ENCODE measurements at places on chromosomes 5 and 9. TPM values are rescaled to one million over a fixed set of nuclear protein-coding genes. Genes with fewer than 3 reads are reported as not detected.

DNA sequence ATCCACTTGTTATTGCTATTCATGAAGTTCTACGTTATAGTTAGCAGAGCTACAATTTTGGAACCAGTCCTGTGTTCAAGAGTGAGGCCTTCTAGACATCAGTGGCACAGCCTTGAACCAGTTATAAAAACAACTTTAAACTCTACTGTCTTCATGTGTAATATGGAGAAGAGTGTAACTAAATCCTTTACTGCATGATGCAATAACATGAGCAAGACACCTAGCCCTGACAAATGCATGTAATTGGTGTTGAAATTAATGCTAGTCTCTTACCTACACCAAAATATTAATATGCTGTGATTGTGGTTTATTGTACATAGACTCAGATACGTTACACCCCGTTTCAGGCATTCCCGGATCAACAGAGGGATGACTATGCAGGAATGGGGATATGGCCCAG lies 654.6 kb downstream of the IRX1 start:
- no peak for DNase-seq

The TMCO6 gene
- 87.7 TPM for total RNA-seq

GRCh38 chr5:22842574-22842973 lies 10.6 kb downstream of the CDH12 start:
- no peak for DNase-seq

GRCh38 chr9:69593301-69593700 lies 78.9 kb downstream of the APBA1 start:
- DNase-seq = no peak

The GRXCR2 gene
- total RNA-seq = not detected

DNA sequence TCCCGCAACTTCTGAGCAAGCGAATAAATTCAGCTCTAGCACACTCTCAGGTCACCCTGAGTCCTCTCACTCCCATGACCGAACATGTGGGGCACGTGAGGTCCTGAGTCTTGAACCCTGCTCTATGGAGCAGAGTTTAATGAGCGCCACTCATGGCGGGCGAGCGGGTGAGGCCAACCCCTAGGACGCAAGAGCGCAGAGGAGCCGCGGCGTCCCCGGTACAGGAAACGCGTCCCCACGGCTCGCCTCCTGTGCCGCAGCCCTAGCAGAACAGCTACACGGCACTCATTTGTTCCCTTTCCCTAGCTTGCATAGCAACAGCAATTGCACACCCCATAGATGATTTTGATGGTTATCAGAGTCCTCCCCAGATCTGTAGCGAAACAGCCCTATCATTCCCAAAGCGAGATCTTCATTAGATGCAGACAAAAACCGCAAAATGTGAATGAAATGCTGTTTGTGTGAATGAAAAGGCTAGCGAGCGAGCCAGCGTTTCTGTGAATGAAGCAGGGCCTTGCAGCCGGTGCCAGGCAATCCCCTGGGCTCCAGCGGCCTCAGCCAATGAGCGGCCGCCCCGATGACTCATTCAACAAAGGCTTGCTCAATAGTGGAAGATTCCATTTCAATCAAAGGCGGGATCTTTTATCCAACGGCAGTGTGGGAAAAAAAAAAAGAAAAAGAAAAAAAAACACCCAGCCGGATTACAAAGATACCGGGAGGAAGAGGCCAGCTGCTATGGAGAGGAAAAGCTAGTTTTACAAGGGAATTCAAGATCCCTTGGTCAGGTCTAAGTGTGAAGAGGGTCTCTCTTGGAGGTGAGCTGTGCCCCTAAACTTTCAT lies 1.5 kb upstream of the SHC3 start:
- peak; percentile 56 for DNase-seq

- DNase-seq = no peak
These were observed 247.6 kb upstream of the ACO1 start for GRCh38 chr9:32136700-32137339.

The SH3RF2 gene
- total RNA-seq = 50.6 TPM

The TTC23L gene
- not detected for total RNA-seq

DNA sequence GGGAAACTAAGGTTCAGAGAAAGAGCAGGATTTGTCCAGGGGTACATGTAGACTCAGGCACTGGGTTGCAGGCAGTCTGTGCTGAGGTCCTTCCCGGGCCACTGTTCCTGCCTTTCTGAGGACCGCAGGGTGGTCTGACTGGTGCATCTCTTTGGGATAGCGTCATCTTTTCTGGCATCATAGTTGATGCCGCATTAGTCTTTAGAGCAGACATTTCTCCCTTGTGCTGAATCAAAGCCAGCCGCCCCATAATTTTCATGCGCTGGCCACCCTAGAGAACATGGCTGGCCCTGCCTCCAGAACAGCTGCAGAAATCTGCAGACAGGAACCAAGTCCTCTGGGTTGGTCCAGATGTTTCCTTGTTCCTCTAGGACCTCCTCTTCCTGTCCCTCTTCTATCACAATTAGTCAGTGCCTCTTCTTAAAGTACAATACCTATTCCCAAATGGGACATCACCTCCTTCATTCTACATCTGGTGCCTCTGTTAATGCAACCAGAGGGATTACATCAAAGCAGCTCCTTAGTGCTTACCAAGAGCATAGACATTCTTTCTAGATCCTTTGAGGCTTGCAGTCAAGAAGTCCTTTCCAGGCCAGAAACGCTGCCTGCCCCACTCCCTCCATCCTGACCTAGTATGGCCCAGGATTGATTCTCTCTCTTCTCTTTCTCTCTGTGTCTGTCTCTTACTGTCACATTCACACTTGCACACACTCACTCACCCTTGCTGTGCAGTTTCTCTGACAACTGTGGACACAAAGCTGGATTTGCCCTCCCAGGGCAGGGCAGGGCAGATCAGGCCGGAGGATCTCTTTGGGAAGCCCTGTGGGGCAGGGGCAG lies 42.0 kb upstream of the ORM1 start:
- no peak for DNase-seq

DNA sequence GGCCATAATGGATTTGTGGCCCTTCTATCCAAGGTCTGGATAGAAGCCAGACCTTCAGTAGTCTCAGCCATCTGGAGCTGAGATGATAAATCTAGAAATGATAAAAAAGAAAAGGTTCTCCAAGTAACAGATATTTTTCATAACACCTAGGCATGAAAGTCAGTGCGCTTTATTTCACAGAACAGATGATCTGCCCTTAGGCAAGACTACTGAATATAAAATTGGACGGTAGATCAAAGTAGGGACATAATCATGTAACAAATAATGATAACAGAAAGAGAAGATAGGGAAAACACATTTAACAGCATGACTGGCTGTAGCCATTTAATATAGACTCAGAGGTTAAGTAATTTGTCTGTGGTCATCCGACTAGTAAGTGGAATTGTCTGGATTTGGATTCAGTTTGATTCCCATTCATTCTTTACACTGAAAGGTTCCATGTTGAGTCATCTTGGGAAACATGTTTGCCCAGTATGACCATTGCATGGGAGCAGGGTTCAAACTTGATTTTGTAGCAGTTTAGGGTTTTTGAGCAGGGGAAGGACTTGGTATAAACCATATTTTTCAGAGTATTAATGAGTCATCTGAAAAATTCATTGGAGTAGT lies 4.1 kb upstream of the CAVIN4 start:
- no peak for DNase-seq

DNA sequence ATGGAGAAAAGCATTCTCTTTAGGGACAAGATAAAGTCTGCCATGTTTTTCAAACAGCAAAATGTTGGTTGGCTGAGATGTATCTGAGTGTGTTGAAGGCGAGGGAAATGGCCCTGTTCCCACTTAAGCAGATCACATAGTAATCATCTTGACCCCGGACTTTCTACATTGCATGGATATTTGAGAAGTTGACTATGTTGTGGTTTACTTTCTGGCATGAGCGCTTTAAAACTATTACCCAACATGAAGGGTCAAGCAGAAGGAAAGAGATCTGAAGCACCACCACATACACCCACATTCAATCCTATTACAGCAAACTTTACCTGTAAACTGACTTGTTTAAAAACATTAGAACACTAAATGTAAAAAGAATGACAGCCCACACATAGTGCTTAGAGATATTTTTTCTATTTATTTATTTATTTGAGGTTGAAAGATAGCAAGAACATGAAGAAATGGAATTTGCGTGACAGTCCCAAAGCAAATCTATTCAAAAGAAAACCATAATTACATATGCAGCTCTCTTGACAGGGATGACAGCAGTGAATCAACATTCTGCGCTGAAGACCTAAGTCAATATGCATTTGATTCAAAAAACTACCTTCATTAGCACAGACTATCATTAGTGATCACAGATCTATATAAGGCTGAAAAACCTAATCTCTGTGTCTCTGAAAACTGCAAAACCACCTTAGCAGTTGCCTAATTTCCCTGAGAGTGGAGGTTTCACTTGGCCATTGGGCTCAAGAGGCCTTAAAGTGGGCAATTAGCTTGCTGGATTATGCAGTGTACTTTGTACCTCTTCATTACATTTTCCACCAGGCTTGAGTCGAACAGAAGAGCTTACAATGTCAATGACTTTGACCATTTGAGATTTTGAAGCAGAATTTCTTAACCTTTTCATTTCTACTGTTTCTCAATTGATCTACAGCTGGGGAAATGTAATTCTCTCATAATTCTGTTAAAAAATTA lies 195.0 kb downstream of the PDE4D start:
- DNase-seq = no peak

DNA sequence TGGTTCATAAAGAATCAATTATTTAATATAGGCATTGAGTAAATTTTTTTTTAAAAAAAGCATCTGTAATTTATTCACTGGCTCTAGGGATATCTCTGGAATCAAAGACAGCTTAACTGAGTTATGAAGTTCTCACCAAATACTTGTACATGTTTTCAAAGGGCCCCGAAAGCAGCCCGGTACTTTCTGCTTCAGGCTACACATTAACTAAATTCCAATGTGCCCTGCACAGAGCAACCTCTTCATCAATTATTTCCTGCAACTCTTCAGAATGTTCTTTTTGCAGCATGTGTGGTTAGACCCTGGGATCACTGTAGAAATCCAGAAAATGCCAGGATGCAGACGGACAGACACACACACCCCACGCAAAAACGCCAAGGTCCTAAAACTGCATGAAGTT lies 209.0 kb downstream of the EFNA5 start:
- no peak for DNase-seq

DNA sequence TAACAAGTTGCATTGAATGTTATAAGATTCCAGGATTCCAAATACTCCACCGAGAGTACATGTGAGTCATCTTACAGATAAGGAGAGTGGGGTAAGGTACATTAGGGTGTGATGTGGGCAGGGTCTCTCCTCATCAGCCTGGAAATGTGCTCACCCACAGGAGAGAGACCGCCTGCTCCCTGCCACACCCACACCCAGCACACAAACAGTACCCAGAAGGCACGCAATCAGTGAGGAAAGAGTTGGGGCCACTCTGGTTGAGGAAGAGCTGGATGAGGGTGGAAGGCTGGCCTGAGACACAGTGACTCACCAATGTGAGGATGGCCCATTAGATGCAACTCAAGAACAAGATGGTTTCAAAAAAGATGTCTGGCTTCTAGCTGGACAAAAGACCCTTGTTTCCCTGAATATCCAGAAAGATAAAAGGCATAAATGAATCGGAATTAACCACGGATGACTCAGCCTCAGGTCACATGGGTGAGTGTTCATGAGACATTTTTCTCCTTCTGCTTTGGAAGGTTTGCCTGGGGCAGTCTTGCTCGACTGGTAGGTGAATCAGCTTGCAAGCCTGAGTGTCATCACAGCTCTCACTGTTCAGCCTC lies 51.1 kb upstream of the LHFPL2 start:
- DNase-seq = no peak

DNA sequence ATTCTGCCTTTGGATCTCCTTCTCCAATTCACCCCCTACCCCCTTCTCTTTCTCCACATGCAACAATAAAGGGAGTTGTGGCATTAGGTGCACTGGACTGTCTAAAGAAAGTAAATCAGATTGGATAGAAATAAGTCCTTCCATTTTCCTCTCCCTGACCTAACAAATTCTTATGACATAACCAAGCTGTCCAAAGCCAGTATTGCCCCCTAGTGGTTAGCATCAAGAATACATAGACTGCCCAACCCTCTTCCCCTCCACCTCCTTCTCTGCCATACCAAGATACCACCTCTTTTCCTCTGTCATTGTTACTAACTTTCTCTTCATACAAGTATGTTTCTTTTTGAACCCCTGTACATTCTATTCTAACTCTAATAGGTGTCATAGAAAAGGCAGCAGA lies 45.7 kb downstream of the PPARGC1B start:
- DNase-seq = no peak

The LCN1 gene
- not detected for total RNA-seq

GRCh38 chr5:179876610-179876952 lies 18.0 kb upstream of the MRNIP start:
- DNase-seq = no peak

GRCh38 chr9:84860249-84861115 lies 191.0 kb downstream of the NTRK2 start:
- no peak for DNase-seq

DNA sequence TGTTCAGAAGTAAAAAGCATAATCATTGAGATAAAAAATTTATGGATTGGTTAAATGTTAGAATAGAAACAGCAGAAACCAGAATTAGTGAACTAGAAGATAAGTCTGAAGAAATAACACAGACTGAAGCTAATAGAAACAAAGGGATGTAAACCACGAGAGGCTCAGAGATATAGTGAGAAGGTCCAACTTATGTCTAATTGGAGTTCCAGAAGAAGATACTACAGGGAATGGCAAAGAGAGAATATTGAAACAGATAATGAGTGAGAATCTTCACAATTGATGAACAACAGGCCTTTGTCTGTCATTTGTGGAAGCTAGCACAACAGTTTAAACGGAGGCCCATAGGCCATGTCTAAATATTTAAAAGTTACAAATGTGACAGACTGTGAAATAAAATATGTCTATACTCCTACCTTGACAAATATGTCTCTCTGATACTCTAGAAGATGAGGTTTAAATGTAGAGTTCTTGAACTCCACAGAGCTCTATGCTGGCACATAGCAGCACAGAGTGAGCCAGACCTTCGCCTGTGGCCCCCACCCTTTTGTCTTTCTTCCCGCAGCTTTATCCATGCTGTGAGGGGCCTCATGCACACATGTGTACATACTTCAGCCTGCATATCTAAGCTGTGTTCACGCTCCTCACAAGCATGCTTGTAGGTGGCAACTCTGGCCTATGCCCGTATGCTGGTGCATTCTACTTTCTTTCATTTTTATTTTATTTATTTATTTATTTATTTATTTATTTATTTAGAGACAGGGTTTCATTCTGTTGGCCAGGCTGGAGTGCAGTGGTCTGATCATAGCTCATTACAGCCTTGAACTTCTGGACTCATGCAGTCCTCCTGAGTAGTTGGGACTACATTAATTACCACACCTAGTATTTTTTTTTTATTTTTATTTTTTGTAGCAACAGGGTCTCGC lies 45.0 kb upstream of the ABL1 start:
- DNase-seq = no peak

- no peak for DNase-seq
These were observed 19.9 kb downstream of the PTGES2 start for GRCh38 chr9:128107468-128108268.
